Activated effector memory CD4-positive, alpha-beta T cell treated with anti-CD3 and anti-CD28 coated beads, Interleukin-2, amount 50 U/mL, for 16 hours (primary cell): ENCODE measurements at places on chromosomes 7 and 10.

DNA sequence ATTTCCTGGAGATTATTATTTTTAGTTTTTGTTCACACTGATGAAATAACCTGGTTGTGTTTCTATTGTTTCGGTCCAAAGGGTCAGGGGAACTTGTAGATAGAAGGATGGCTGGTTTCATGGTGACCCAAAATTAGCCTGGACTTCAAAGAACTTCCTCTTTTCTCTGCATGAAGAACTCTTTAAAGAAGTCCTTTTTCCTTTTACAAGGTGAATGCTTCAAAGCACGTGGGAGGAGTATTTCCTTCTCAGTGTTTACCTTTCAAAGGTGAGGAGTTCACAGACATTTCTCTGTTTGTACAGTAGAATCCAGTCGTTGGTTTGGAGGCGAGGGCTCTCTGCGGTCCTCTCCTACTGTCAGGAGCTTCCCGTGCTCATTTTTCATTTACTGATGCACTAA, 561.7 kb downstream of the GATA3 start:
- no peak for DNase-seq

DNA sequence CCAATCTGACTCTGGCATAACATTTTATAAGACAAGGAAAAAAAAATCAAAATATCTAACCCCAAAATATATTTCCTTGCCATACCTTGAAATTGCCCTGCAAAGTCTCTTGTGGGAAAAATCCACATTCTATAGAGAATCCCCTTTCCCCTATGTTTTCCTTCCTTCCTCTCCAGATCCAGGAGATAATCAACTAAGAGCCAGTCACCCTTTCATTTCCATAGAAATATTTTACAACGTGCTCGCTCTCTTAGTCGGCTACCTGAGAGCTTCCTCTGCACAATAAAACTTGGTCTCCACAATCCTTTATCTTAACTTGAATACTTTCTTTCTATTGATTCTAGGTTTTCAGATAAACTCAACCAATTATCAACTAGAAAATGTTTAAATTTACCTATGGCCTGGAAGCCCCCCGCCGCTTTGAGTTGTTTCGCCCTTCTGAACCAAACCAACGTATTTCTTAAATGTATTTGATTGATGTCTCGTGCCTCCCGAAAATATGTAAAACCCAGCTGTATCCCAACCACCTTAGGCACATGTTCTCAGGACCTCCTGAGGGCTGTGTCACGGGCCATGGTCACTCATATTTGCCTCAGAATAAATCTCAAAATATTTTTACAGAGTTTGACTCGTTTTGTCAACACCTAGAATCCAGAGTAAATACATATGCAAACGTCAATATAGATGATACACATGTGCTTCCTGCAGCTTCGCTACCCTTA, 869 bp downstream of the PSAP start:
- no peak for DNase-seq

DNA sequence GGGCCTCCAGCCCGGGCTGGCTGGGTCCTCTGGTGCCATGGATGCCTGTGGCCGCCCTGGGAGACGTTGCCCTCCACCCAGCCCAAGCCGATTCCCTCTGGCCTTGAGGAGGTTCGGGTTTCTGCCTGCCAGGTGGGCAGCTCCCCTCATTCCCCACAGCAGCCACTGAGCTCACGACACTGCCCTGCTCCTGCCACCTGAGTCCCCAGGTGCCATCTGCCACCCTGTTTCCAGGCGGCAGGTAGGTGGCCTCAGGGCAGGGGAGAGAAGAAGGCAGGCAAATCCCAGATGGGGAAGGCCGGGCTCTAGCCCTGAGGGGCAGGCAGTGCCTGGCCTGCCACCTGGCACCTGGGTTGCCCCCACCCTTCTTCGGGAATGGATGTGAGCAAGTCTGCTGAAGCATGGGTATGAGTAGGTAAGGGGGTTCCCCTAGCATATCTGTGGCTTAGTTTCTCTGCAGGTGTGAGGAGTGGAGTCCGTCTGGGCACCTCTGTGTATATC, 92.2 kb upstream of the PPIF start:
- DNase-seq: no peak

- DNase-seq: no peak
These were observed 22.5 kb downstream of the HHEX start for GRCh38 chr10:92712016-92712889.

GRCh38 chr7:73721377-73721817, 1.9 kb upstream of the STX1A start:
- no peak for DNase-seq

- no peak for DNase-seq
These were observed 75.6 kb upstream of the SMNDC1 start for GRCh38 chr10:110380293-110380692.

DNA sequence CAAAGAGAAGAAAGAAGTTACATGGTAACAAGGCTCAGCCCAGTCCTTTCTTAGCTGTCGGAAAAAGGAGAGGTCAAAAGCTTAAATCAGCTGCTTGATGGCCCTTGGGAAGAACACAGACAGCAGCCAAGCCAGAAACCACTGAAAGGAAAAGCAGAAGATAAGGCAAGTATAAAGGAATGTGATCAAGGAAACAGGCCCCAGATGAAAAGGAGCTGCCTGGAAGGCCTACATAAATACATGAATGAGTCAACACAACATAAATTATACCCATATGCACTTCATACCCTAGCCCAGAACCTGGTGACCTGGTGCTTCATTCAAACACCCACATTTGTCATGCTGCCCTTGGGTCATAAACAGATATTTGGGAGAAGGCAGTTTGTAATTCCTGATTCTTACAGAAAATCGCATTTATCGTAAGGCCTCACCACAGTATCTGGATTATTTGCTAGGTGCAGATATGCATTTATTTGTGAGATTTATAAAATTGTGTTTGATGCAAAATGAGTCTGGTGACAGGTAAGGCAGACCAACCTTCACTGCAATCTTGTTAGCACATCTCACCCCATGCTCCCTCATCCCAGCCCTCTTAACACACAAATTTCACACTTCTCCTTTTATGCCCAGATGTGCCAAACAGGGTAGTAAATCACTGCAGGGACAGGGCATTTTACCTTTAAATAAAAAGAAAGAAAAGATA, 94.9 kb upstream of the KCNIP2 start:
- no peak for DNase-seq

GRCh38 chr7:129247087-129247486, 22.3 kb downstream of the AHCYL2 start:
- DNase-seq: no peak

GRCh38 chr7:20053334-20054104, 163.7 kb downstream of the MACC1 start:
- no peak for DNase-seq

- DNase-seq: no peak
These were observed 1262.0 kb downstream of the TYW1 start for GRCh38 chr7:68258609-68259008.

DNA sequence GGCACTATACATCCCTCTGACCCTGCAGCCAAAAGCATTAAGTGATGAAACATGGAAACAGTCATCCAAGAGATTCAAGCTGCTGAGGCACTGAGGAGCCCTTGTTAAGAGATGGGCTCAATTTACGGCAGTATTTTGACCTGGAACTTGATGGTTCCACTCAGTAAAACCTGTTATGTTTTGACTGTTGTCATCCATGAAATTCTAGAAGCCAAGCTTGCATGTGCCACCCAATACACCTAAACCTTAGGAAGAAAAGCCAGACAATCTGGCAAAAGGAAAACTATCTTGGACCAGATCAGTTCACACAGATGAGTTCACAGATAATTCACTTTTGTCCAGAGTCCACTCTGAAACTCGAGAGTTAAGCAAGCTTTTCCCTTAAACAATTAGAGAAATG, 53.2 kb downstream of the ICA1 start:
- DNase-seq: no peak

DNA sequence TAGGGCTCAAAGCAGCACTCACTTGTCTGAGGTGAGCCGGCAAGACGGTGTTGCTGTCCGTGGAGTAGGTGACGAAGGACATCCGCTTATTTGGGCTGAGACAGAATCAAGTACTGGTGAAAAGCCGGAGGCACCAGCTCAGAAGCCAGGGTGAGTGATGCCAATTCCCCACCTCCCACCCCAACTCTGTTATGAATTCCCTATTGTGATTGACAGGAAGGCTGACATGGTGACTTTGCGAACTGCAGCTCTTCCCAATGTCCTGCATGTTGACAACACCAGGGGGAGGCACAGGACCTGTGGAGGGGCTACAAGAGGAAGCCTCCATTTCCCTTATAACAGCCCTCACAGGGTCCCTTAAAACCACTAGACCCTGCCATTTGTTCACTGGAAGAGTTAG, 52.3 kb upstream of the MSMB start:
- DNase-seq: no peak

DNA sequence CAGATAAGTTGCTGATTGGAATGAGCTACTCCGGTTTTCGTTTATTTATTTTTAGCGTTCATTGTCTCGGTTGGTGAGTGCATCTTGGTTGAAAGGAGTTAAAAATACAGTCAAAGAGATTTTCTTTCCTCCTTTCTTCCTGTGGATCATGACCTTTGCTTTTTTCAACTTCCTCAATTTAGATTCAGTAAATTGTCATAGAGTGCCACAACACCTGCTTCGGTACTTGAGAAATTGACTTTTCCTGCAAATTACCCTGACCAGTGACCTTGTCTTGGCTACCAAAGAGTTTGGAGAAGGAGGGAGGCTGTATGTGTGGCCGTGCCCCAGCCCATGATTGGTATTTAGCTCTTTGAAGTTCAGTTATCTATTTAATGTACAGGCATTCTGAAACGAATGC, 128.7 kb downstream of the FAM204A start:
- DNase-seq: no peak

- peak; percentile 65 for DNase-seq
These were observed 38.0 kb upstream of the RTKN2 start for GRCh38 chr10:62306663-62307062.

- no peak for DNase-seq
These were observed 143.6 kb upstream of the FAM13C start for GRCh38 chr10:59505926-59506325.

DNA sequence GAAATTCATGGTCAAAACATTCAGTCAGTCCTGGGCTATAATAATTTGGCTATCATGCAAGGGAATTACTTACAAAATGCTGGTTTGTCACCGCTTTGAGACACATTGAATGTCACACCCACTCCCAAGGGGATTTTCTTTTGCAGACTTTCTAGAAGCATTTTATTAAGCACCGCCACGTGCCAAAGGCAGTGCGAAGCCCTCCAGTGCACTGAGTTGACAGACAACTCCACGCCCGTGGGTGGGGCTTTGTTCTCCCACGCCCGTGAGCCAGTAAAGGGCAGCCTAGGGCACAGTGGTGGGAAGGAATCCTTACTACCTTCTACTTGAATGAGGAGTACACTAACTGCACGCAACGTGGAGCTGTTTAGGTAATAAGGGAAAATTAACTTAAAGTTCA, 515.8 kb downstream of the KCNMA1 start:
- no peak for DNase-seq

DNA sequence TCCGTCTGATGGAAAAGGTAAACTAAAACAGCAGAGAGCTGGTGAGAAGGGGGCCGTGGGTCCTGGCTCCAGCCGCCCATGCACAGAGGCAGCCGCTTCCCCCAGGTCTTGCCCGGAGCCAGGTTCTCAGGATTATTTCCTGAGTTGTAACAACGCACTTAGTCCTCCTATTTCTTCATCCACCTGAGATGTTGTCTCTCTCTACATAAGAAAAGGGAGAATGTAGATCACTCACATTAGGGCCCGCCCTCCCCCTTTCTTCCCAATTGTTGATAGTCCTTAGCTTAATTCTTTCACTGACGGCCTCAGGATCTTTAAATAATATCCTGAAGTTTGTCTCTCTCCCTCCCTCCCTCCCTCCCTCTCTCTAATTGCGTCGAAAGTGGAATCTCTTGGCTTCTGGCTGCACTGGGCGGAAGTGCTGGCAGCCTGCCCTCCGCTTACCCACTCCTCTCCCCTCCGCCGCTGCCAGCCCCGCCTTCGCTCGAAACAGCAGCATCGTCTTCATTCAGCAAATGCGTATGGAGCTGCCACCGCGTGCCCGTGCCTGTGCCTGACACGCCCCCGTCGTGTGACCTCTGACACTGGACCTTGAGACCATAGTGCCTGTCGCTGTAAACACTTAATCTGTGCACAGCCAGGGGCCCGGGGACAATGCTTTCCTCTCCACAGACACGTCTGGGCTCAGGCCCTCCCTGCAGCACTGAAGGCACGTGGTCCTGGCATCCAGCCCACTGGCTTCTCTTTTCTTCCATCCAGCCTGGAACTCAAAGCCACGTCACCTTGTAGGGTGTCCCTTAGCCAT, 174.5 kb upstream of the PPP2R2D start:
- peak; percentile 48 for DNase-seq

DNA sequence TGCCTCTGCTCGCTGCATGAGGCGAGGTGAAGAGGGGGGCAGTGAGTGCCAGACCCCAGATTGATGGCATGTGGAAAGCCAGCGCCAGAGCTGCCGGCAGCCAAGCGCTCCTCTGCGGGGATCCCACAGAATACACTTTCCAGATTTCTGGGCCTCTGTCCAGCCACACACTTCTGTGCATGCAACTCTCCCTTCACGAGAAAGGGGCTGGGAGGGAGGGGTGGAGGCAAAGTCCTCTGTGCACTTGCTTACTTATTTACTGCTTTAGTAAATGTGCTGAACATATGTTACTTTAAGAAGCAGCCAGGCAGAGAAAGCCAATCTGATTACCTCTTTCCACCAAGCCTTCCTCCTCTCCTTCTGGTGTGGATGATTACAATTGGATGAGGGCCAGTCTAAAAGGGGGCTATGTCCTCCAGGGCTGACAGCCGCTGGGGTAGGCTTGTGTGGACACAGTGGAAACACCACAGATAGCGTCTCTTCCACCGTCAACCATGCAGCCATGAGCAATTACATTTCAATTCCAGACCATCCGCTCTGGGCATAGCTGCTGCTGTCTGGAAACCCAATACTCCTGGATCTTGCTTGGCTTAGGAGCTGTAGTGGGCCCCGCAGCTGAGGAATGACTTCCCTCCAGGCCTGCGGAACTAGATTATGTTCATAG, 322.8 kb upstream of the ANKRD30A start:
- DNase-seq: no peak

GRCh38 chr7:16014031-16014430, 327.5 kb upstream of the MEOX2 start:
- DNase-seq: no peak

- DNase-seq: no peak
These were observed 15.0 kb downstream of the C10orf53 start for GRCh38 chr10:49694466-49694865.

DNA sequence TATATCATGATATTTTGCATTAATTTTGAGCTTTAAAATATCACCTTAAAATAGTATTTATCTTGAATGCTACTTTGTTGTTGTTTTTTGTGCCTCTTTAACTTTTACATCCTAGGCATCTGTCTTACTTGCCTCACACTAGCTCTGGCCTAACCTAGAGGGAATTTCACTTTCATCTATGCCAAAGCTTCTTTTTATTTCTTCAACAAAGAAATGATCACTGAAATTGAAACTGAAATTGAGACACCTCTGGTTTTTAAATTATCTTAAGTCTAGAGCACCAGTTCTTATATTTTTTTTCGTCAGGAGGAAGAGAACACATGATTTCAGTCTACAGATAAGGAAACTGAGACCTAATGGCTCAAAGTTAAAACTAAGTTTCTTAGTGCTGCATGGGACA, 3.5 kb upstream of the SCIN start:
- no peak for DNase-seq

DNA sequence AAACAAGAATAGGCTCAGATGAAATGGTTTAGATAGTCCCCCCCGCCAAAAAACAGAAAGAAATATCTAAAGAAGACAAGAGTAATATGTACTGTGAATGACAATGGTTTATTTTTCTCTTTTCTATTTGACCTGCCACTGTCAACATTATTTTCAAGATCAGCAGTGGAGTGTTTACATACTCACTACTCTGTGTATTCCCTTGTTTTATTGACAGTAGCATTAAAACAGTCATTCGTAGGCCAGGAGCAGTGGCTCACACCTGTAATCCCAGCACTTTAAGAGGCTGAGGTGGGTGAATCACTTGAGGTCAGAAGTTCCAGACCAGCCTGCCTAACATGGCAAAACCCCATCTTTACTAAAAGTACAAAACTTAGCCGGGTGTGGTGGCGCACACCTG, 245.3 kb upstream of the SLC26A5 start:
- DNase-seq: no peak
